Lower lobe of right lung (tissue), 2 donors: ENCODE measurements at places on chromosomes 3 and 15. TPM values are rescaled to one million over a fixed set of nuclear protein-coding genes. Genes with fewer than 3 reads are reported as not detected.

- H3K27ac ChIP-seq = no peak overlapping the region
- H3K4me3 ChIP-seq = no peak overlapping the region
- DNase-seq = no peak
- no peaks in the 10 kb centered on the region for H3K4me1 ChIP-seq
- H3K27me3 ChIP-seq = peaks cover 5% of the 10 kb centered on the region
- H3K36me3 ChIP-seq = no peaks in the 10 kb centered on the region
These were observed 155.6 kb downstream of the SQOR start for GRCh38 chr15:45790325-45790943.

DNA sequence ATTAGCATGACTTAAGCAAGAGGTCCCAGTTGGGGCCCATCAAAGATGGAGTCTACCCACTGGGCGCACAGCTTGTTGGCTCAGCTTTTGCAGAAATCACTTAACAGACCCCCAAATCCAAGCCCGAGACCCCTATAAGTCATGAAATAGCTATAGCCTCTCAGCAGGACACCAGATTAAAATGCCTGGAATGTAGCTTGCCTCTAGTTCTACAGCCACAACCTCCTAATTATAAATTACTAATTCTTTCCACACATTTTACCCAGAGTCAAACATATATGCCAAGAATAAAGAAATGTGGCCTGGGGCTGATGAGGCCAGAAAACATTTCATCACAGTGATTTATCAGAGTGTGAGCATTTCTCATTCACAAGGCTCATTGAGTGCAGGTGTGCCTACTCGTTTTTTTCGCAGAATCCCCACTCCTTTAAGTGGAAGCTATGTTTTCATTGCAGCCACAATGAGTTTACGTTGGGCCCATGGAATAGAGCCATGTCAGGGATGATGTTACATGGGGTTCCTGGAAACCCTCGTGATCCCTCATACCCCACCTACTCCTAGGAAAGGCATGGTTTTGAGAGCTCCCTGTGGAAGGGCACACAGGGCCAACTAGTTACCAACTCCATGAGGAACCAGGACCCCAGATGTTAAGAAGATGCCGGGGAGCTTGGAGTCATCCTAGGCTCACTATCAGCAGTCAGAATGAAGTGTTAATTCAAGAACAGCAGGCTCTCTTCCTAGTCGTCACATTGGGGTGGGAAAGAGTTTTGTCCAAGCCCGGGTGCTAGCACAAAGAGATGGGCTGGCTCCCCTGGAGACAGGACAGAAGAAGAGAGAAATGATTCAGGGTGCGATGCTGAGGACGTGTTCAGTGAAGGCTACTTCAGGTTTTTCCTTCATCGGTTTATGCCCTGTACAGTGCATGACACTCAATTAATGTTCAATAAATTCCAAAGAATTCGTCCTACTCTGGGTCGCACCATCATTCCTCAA is 90.2 kb upstream of the ABHD17C start:
- peaks cover 23% of the 10 kb centered on the region for H3K4me1 ChIP-seq
- H3K27me3 ChIP-seq = no peaks in the 10 kb centered on the region
- no peaks in the 10 kb centered on the region for H3K36me3 ChIP-seq
- H3K27ac ChIP-seq = no peak overlapping the region

DNA sequence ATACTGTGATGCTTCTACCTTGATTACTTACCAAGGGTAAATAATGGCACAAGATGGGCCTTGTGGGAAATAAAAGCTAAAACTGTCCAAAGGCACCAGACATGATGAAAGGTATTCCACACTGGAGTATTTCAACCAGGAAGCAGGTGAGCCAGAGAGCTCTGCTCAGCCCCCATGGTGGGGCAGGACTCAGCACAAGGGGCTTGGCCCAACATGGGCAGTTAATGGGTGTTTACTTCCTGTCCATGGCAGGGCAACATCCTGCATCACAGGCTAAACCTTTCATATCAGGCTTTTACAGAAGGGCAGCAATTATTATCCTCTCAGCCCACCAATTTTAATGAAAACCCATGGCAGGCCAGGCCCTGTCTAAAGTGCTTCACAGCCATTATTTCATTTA is 38.2 kb downstream of the MAGI1 start:
- H3K36me3 ChIP-seq = no peaks in the 10 kb centered on the region
- no peak overlapping the region for H3K4me3 ChIP-seq
- H3K27me3 ChIP-seq = no peaks in the 10 kb centered on the region
- H3K4me1 ChIP-seq = peaks cover 23% of the 10 kb centered on the region
- DNase-seq = no peak

The FEZF2 gene
- not detected for total RNA-seq

DNA sequence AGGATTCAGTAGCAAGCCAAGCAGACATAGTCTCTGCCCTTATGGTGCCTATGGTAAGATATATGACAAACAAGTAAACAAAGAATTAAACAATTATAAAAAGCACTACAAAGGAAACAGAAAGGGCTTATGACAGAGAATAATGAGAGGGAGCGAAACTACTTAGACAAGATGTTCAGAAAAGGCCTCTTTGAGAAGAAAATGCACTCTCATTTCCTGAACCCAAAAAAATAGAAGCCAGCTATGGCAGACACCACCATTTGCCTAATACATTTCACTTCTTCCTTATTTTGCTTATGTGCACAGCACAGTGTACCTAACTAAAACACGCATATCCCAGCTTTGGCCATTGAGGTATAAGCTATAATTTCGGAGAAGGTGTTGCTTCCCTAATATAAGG is 465.5 kb upstream of the PPP2R3A start:
- H3K27me3 ChIP-seq = peaks cover 14% of the 10 kb centered on the region
- H3K4me3 ChIP-seq = no peak overlapping the region
- no peaks in the 10 kb centered on the region for H3K4me1 ChIP-seq
- no peak for DNase-seq
- H3K36me3 ChIP-seq = no peaks in the 10 kb centered on the region
- no peak overlapping the region for H3K27ac ChIP-seq

The ZBTB38 gene
- total RNA-seq = 89.6 TPM

The PKM gene
- total RNA-seq = 443 TPM

- no peak for DNase-seq
- H3K27me3 ChIP-seq = peaks cover 100% of the 10 kb centered on the region
- H3K27ac ChIP-seq = no peak overlapping the region
- H3K4me1 ChIP-seq = no peaks in the 10 kb centered on the region
- H3K36me3 ChIP-seq = no peaks in the 10 kb centered on the region
These were observed 8.4 kb downstream of the SOX2 start for GRCh38 chr3:181719991-181720680.

GRCh38 chr3:193944518-193944884 is 191.4 kb upstream of the HES1 start:
- H3K27ac ChIP-seq = no peak overlapping the region
- no peaks in the 10 kb centered on the region for H3K36me3 ChIP-seq
- DNase-seq = no peak
- no peak overlapping the region for H3K4me3 ChIP-seq
- no peaks in the 10 kb centered on the region for H3K4me1 ChIP-seq
- H3K27me3 ChIP-seq = no peaks in the 10 kb centered on the region

DNA sequence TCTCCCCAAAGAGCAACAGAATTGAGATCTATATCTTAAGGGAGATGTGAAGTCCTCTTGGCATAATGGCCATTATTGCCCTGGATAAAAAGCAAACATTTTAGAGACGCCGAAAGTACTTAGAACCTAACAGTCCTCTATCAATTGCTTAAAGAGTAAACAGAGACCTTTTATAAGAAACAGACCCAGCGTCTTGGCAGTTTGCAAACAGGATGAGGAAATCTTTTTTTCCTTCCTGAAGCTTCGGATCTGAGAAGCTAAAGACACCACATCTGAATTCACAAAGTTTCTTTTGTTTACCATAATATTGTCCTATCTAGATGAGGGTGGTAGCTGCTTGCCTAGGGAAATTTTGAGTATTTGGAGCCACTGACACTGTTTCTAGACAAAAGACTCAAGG is 59.9 kb upstream of the LIMD1 start:
- H3K27ac ChIP-seq = peak overlapping the region; percentile 52
- peaks cover 46% of the 10 kb centered on the region for H3K4me1 ChIP-seq
- no peaks in the 10 kb centered on the region for H3K27me3 ChIP-seq
- no peaks in the 10 kb centered on the region for H3K36me3 ChIP-seq
- no peak overlapping the region for H3K4me3 ChIP-seq

GRCh38 chr15:94247789-94248638 is 16.7 kb downstream of the MCTP2 start:
- H3K36me3 ChIP-seq = no peaks in the 10 kb centered on the region
- no peak for DNase-seq
- H3K27me3 ChIP-seq = no peaks in the 10 kb centered on the region

- H3K4me1 ChIP-seq = no peaks in the 10 kb centered on the region
- no peaks in the 10 kb centered on the region for H3K36me3 ChIP-seq
- H3K27ac ChIP-seq = peak overlapping the region; percentile 77
- peak; percentile 76 for DNase-seq
- H3K27me3 ChIP-seq = peaks cover 3% of the 10 kb centered on the region
These were observed 12.3 kb upstream of the MUC4 start for GRCh38 chr3:195823999-195824398.

The LYZL4 gene
- not detected for total RNA-seq

DNA sequence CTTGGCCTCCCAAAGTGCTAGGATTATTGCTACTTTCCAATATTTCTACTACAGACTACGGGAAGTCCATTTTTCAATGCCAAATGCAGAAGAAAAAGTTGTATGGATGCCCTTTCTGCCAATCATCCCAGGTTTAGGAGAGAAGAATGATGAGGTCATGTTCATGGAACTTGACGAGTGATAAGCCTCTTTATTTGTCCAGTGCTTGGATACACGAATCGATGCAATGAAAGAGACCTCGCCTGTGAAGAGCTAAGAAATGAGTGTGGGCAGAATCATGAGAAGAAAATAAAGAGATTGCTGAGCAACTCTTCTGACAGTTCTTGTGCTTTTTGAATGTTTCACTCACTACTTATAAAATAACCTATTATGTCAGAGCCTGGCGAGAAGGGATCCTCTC is 996 bp upstream of the SLC28A1 start:
- H3K4me1 ChIP-seq = no peaks in the 10 kb centered on the region
- DNase-seq = no peak
- H3K4me3 ChIP-seq = no peak overlapping the region
- no peaks in the 10 kb centered on the region for H3K27me3 ChIP-seq
- H3K36me3 ChIP-seq = no peaks in the 10 kb centered on the region

DNA sequence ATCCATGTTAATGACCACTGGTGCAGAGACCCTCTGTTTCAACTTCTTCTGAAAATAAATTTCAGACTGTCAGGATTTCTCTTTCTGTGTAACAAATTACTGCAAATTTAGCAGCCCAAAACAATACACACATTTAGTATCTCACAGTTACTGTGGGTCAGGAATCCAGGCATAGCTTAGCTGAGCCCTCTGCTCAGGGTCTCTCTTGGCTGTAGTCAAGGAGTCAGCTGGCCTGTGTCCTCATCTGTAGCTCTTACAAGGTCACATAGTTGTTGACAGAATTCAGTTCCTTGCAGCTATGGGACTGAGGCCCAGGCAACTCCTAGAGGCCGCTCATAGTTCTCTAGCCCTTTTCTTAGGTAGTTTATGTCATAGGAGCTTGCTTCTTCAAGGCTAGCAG is 51.9 kb downstream of the NKIRAS1 start:
- H3K27me3 ChIP-seq = no peaks in the 10 kb centered on the region
- peaks cover 8% of the 10 kb centered on the region for H3K36me3 ChIP-seq
- H3K27ac ChIP-seq = no peak overlapping the region

DNA sequence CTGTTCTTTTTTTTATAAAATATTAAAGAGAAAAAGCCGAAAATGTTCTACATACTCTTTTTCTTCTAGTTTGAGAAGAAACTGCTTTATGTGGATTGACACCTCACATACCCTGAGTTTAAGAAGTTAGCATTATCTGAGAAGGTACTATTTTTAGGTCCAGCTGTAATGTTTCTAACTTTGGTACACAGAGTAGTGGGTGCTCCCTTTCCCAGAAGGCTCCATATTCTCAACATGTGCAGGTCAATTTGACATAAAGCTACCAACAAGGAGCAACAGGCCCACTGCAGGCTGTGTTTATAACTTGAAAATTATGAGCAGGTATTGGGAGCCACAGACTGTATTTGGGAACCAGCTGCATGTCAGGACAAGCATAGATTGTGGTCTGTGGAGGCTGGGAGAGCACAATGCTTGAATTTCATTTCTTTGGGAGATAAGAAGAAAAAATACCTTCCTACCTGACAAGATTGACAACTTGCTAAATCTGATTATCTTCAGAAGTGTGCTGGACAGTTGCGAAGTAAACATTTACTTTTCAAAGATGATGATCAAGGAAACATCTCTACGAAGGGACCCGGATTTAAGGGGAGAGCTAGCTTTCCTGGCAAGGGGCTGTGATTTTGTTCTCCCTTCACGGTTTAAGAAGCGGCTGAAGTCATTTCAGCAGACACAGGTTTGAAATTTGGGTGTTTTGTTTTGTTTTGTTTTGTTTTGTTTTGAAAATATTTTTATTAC is 57.2 kb downstream of the PPP2R3A start:
- no peak overlapping the region for H3K4me3 ChIP-seq
- no peaks in the 10 kb centered on the region for H3K4me1 ChIP-seq
- H3K27me3 ChIP-seq = no peaks in the 10 kb centered on the region
- DNase-seq = no peak
- no peak overlapping the region for H3K27ac ChIP-seq

- H3K4me1 ChIP-seq = no peaks in the 10 kb centered on the region
- no peak for DNase-seq
These were observed 266.4 kb upstream of the AZI2 start for GRCh38 chr3:28615071-28615470.

DNA sequence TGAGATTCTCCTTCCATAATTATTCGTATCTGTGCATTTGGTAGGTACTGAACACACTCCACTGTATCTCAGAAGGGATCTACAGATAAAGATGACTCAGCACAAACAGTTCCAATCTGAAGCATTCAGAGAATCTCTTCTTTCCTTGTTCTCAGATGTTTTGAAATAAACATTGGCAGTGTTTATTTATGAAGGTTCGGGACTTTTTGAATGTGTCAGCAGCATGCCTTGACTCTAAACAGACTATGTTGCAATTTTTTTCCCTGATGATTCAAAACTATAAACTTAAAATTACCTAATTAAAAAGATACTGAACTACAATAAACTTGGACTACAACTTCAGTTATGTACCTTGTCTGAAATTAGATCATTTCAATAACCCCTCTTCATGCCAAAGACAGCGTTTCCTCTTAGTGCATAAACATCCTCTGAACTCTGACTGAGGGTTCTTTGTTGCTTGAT is 612.9 kb upstream of the TBL1XR1 start:
- no peak for DNase-seq
- no peak overlapping the region for H3K27ac ChIP-seq
- H3K4me1 ChIP-seq = peaks cover 20% of the 10 kb centered on the region
- H3K4me3 ChIP-seq = no peak overlapping the region

- DNase-seq = no peak
- no peak overlapping the region for H3K27ac ChIP-seq
- no peaks in the 10 kb centered on the region for H3K36me3 ChIP-seq
- no peaks in the 10 kb centered on the region for H3K27me3 ChIP-seq
- no peaks in the 10 kb centered on the region for H3K4me1 ChIP-seq
These were observed 58.8 kb upstream of the FAM3D start for GRCh38 chr3:58725326-58725853.

The KLF15 gene
- total RNA-seq = 40.1 TPM

DNA sequence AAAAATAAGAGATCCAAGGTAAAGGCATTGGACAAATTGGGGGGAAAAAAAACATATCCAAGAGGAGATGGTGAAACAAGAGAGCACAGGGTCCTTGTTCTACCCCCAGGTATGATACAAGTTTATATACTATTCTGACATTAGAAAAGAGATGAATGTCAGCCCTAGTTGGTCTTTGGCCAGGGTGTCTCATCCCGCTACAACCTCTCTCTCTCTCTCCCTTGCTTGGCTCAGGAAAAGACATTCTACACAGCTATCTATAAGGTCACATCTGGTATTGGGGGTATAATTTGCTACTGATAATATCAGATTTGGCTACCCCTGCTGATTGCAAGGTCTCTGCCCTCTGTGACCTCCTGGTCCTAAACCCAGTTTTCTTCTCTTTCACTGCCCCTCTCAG is 117.2 kb downstream of the GOLIM4 start:
- no peak overlapping the region for H3K27ac ChIP-seq
- H3K27me3 ChIP-seq = no peaks in the 10 kb centered on the region
- H3K36me3 ChIP-seq = no peaks in the 10 kb centered on the region

The P2RY1 gene
- 19.8 TPM for total RNA-seq
